Breast epithelium (tissue), 4 donors: ENCODE measurements at places on chromosomes 12 and 14. TPM values are rescaled to one million over a fixed set of nuclear protein-coding genes. Genes with fewer than 3 reads are reported as not detected.

Gene PA2G4
- total RNA-seq, result 94.4 TPM

Gene ADAM21
- 0.16 TPM for total RNA-seq

Gene KRT75
- total RNA-seq, result not detected

Gene FOXG1
- not detected for total RNA-seq

Gene HDAC7
- 37.6 TPM for total RNA-seq

GRCh38 chr14:21038441-21039422, 3.4 kb upstream of the RNASE7 start:
- no peaks in the 10 kb centered on the region for H3K4me1 ChIP-seq
- no peak overlapping the region for H3K4me3 ChIP-seq
- peak; percentile 83 for DNase-seq

GRCh38 chr14:84864548-84865271, 665.2 kb upstream of the FLRT2 start:
- no peak overlapping the region for H3K27ac ChIP-seq
- H3K4me1 ChIP-seq, result no peaks in the 10 kb centered on the region
- H3K36me3 ChIP-seq, result no peaks in the 10 kb centered on the region

DNA sequence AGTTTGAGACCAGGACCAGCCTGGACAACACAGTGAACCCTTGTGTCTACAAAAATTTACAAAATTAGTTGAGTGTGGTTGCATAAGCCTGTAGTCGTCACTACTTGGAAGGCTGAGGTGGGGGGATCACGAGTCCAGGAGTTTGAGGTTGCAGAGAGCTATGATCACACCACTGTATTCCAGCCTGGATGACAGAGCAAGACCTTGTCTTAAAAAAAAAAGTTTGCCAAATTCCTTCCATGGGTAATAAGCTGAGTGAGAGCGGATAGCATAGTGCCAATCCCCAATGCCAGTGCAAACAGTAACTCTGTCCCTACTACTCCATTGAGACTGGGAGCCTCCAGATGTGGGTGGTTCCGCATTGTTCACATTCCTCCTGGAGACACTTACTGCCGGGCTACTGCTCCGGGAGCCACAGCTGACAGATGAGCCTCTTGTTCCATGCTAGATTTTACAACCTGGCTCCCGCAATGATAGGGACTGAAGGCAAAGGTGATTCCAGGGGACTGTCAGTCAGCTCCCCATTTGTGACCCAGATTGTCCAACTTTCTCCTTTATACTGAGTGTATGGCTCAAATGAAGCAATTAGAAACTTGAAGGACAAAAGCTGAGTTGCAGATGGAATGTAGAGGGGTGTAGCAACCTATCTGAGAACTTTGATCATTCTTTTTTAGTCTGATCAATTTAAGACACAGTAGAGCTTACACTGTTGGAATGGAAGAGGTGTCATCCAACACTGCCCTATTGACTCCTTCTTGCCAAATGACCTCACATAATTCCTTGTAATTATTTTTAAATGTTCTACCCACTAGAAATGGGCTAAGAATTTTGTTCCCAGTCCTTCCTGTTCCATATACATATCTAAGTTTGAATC, 13.4 kb upstream of the FRMD6 start:
- DNase-seq, result peak; percentile 73
- peak overlapping the region; percentile 68 for H3K27ac ChIP-seq
- no peaks in the 10 kb centered on the region for H3K27me3 ChIP-seq
- no peaks in the 10 kb centered on the region for H3K36me3 ChIP-seq
- H3K4me3 ChIP-seq, result no peak overlapping the region

- no peak overlapping the region for H3K27ac ChIP-seq
- H3K36me3 ChIP-seq, result no peaks in the 10 kb centered on the region
- no peaks in the 10 kb centered on the region for H3K4me1 ChIP-seq
- no peak for DNase-seq
- H3K27me3 ChIP-seq, result no peaks in the 10 kb centered on the region
Measured at GRCh38 chr12:28378736-28379135, 188.5 kb downstream of the CCDC91 start.

- no peaks in the 10 kb centered on the region for H3K4me1 ChIP-seq
- peak within 1 kb of the TSS; percentile 72 for H3K4me3 ChIP-seq
- H3K27me3 ChIP-seq, result no peaks in the 10 kb centered on the region
- H3K27ac ChIP-seq, result peak within 1 kb of the TSS; percentile 67
- peak; percentile 89 for DNase-seq
Measured at GRCh38 chr12:401235-402028, at the start of gene CCDC77. TSS of gene CCDC77 (plus strand) at chr12:401644. CDS start at chr12:409384, 7,740 bp downstream.

DNA sequence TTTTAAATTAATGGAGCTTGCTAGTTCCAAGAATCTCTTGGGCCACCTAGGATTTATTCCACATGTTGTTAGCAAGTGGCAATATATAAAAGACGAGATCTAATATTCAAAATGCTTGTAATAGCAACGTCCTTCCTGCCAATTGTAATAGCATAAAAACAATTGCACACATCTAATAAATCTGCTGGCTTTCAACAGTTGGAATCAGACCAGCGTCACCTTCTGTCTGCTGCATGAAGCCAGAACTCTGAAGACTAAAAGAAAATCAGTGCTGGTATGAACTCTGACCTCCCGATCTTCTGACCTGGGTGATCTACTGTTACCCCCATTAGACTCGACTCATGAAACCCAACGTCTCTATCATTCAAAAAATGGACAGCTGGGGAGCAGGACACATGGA, 100.6 kb downstream of the DIO2 start:
- no peaks in the 10 kb centered on the region for H3K27me3 ChIP-seq
- DNase-seq, result no peak
- no peak overlapping the region for H3K27ac ChIP-seq
- no peaks in the 10 kb centered on the region for H3K4me1 ChIP-seq
- no peak overlapping the region for H3K4me3 ChIP-seq

DNA sequence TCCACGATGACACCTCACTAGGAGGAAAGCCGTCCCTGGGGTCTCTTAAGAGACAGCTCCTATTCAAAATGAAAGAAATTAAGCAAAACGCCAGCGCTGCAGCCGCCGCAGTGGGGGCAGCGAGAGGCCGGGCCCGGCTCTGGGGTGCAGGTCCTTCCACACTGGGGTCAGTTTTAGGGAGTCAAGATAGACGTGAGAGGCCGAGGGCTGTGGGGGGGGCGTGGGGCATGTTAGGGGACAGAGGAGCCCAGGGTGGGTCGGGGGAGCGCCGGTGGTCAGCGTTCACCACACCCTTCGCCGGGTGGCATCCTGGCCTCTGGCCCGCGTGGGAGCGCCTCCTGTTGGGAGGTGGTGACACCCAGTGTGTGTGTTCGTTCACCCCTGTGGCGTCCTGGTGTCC, 25.7 kb downstream of the KIF26A start:
- no peak overlapping the region for H3K27ac ChIP-seq
- no peak overlapping the region for H3K4me3 ChIP-seq
- no peak for DNase-seq
- no peaks in the 10 kb centered on the region for H3K36me3 ChIP-seq
- peaks cover 8% of the 10 kb centered on the region for H3K27me3 ChIP-seq

DNA sequence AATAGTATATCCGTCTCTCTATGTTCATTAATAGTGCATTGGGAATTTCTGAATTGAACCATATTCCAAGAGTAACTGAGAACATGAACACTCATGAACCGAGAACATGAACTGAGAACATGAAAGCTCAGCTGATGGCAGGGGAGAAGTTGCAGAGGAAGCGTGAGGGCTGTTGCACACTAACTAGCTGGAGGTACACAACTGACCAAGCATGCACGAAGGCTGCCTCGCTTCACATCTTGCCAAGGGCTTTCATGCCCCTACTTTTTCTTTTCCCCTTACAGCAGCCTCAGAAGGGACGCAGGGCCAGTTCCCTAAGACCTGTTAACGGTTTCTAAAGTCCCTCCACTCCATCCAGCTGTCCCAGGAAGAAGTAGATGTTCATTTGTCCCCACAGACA, 4.3 kb downstream of the RNASE1 start:
- H3K4me3 ChIP-seq, result no peak overlapping the region
- no peaks in the 10 kb centered on the region for H3K36me3 ChIP-seq
- H3K4me1 ChIP-seq, result no peaks in the 10 kb centered on the region

DNA sequence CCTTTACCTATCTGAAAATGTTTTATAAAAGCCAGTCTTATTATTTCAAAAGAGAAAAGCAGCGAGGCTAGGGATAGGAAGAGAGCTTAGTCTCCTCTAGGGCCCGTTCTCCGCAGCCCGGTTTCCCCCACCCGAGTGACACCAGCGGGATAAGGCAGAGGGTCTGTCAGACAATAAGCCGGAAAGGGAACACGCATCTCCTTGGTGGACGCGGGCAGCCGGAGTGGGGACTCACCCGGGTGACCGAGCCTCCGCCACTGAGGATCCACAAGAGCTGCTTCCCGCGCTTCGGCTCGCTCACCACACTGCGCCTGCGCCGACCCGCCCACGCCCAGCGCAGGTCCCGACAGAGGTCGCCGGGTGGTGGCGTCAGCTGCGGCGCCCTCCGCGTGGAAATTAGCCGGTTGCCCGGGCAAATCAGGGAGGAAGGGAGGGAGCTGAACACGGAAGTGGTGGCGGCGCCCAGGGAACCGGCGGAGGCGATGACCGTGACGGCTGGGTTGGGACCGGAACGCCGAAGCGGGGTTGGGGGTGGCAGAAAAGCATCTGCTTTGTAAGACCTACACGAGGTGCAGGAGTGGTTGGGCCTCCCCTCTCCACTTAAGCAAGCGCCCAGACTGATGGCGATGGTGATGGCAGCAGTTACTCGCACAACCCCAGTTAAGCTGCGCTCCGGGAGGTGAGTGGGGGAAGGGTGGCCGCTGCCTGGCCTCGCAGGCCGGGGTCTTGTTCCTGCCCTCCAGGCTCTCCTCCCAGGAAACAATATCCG, at the start of the genes SOCS4 and WDHD1:
TSS of gene SOCS4 (plus strand) at position 444 of the 769 bp plus-strand sequence. CDS start 15,806 bp downstream, outside the sequence.
TSS of gene WDHD1 (minus strand) at position 307 of the 769 bp plus-strand sequence. CDS start 312 bp downstream, outside the sequence.
- H3K36me3 ChIP-seq, result no peaks in the 10 kb centered on the region
- H3K4me1 ChIP-seq, result no peaks in the 10 kb centered on the region
- DNase-seq, result peak; percentile 89

- no peaks in the 10 kb centered on the region for H3K27me3 ChIP-seq
- no peak overlapping the region for H3K27ac ChIP-seq
- no peak for DNase-seq
- no peak overlapping the region for H3K4me3 ChIP-seq
- H3K4me1 ChIP-seq, result no peaks in the 10 kb centered on the region
Measured at GRCh38 chr12:68888243-68888642, 44.7 kb downstream of the CPM start.

DNA sequence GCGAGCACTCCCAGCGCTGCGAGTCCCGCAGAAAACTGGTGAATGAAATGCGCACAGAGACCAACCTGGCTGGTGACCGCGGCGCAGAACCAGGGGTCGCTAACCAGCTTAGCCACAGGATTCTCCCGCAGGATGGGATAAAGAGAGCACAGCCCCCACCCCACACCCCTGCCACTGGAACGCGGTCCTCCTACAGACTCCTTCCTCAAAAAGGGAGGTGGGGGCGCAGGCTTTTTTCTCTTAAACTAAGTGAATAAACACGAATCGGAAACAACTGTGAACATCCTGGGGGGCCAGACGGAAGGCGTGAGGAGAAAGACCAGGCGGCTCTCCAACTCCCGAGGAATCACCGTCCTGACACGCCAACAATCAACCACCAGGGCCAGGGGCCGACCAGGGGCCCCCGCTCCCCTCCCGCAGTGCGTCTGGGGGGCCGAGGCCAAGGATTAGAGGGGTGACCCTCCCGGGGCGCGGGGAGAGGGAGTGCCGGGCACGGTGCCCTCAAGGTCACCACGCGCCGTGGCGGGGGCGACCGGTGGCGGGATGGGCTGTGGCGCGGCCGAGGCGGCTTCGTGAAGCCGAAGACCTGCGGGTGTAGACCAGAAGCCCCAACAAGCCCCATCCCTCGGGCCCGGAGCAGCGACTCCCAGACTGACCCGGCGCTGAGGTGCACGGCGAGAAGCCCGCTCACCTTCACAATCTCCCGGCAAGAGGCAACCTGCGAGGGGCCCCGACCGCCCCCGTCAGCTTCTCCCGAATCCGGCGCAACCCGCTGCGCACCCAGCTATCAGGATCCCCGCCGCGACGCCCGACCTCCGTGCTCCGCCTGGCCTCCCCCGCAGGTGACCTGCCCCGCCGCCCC, 704 bp downstream of the ATP2B1 start:
- H3K27me3 ChIP-seq, result no peaks in the 10 kb centered on the region
- H3K4me1 ChIP-seq, result no peaks in the 10 kb centered on the region
- H3K4me3 ChIP-seq, result peak overlapping the region; percentile 89
- peak; percentile 58 for DNase-seq
- H3K36me3 ChIP-seq, result no peaks in the 10 kb centered on the region

DNA sequence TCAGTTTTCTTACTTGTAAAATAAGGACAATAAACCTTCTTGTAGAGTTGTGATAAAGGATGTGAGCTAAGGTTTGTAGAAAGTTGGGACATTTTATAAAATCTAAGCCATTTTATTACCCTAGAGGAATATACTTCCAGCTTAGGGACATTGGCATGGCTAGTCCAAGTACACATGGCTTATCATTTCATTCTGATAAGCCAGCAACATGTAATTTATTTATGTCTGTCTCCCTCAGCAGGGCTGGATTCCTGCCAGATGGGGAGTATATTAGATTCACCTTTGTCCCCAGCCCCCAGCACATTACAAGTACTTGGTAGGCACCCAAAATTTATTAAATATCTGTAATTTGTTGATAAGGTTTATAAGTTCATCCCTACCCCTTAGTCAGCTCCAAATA, 6.3 kb upstream of the ATG14 start:
- DNase-seq, result no peak
- H3K27me3 ChIP-seq, result no peaks in the 10 kb centered on the region
- no peaks in the 10 kb centered on the region for H3K4me1 ChIP-seq
- no peaks in the 10 kb centered on the region for H3K36me3 ChIP-seq

DNA sequence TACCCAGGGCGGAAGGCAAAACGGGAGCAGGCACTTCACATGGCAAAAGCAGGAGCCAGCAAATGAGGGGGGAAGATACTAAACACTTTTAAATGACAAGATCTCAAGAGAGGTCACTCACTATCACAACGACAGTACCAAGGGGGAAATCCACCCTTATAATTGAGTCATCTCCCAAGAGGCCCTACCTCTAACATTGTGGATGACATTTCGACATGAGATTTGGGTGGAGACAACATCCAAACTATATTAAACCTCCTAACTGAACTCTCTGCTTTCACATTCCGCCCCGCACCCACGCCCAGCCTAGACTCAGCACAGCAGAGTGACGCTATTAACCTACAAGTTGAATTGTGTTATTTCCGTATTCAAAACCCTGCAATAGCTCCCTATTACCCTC, 76.7 kb upstream of the SCAF11 start:
- H3K36me3 ChIP-seq, result no peaks in the 10 kb centered on the region
- no peak overlapping the region for H3K4me3 ChIP-seq
- DNase-seq, result no peak
- H3K27me3 ChIP-seq, result no peaks in the 10 kb centered on the region
- no peaks in the 10 kb centered on the region for H3K4me1 ChIP-seq

DNA sequence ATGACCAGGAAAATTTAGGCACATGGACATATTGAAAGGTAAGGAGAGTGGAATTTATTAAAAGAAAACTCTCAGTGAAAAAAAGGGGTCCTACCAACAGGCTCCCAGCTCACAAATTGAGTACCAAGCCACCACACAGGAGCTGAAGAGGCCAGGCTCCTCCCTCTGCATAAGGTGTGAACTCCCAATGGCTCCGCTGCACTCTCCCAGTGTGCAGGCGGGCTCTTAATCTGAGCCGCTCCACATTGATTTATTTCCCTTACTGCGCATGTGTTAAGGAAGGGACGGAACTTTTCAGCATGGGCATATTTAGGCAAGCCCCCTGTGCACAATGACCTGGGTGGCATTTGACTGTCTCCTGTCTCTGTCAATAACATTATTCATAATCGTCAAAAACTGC, 68.6 kb upstream of the PLEKHG7 start:
- no peaks in the 10 kb centered on the region for H3K27me3 ChIP-seq
- H3K4me1 ChIP-seq, result no peaks in the 10 kb centered on the region
- H3K4me3 ChIP-seq, result no peak overlapping the region
- no peak overlapping the region for H3K27ac ChIP-seq
- H3K36me3 ChIP-seq, result no peaks in the 10 kb centered on the region

GRCh38 chr12:61916831-61917230, 343.4 kb upstream of the USP15 start:
- DNase-seq, result no peak
- H3K4me3 ChIP-seq, result no peak overlapping the region
- H3K4me1 ChIP-seq, result no peaks in the 10 kb centered on the region
- no peaks in the 10 kb centered on the region for H3K27me3 ChIP-seq
- no peaks in the 10 kb centered on the region for H3K36me3 ChIP-seq
